ENCODE measurements at places on chromosomes 16 and 17.

GRCh38 chr17:77861133-77861695 lies 97.3 kb upstream of the TNRC6C start:
- DNase-seq, result no peak

GRCh38 chr16:85819245-85819644 lies 19.8 kb downstream of the COX4I1 start:
- peak; percentile 45 for DNase-seq

GRCh38 chr17:71948703-71949422 lies 172.0 kb upstream of the SOX9 start:
- DNase-seq, result no peak

- peak; percentile 29 for DNase-seq
These were observed 787.4 kb downstream of the KCNJ2 start for GRCh38 chr17:70956726-70957125.

DNA sequence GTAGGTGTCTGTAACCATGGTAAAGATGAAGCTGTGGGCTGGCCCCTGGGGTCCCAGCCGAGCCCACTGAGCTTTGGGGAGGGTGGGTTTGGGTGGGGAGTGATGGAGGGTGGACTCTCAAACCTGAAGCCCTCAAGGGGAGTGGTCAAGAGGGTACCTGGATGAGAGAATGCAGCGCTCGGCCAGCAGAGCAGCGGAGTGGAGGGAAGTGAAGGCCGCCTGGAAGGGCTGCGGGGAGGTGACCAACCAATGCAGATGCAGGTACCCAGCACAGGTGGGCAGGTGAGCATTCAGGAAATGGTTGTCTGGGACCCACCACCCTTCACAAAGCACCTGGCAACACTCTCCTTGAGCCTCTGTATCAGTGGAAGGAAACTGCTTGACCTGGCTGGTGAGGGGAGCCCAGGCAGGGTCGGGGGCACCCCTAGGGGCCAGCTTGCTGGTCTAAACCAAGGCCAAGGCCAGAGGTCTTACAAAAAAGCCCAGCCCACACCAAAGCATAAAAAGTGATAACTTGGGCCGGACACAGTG lies 3.4 kb upstream of the SLC5A10 start:
- DNase-seq, result no peak

GRCh38 chr16:48542966-48543365 lies 67.0 kb downstream of the N4BP1 start:
- no peak for DNase-seq

GRCh38 chr16:56872863-56873391 lies 7.9 kb downstream of the SLC12A3 start:
- DNase-seq, result no peak

DNA sequence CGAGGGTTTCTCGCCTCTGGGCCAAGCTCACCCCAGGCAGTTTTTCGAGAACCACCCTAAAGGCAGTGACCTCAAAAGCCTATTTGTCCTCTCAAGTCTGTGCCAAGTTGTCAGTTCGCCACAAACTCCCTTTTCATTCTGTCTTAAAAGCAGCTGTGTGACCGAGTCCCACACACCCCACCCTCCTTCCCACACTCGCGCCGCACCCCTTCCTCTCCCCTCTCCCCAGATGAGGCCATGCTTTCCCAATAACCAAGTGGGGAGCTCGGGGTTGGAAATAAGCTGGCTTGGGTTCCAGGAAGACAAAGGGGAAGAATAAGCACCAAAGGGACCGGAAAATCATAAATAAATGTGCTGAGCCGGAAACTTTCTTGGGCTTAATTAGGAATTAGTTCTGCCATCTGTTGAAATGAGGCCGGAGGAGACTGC lies 36.7 kb downstream of the GRIN2C start:
- DNase-seq, result peak; percentile 31

DNA sequence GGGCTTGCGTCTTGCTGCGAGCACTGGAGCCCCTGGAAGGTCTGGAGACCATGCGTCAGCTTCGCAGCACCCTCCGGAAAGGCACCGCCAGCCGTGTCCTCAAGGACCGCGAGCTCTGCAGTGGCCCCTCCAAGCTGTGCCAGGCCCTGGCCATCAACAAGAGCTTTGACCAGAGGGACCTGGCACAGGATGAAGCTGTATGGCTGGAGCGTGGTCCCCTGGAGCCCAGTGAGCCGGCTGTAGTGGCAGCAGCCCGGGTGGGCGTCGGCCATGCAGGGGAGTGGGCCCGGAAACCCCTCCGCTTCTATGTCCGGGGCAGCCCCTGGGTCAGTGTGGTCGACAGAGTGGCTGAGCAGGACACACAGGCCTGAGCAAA lies 7.4 kb downstream of the MPG start:
- DNase-seq, result no peak

DNA sequence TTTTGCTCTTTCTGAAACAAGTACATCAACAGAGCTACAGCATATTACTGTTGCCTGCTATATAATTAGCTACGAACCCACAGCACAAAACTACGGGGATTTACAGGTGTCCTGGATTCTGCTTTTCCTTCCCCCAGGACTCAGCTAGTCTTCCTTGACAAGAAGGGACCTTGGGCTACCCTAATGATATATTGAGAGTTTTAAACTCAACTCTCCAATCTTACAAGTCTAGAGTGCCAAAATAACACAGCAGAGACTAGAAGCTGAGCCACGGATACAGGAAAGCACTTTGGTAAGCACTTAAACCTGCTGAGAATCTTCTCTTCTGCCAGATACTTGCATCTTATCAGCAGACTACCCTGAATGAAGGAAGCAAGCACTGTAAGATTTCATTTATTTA lies 161.4 kb upstream of the C17orf78 start:
- no peak for DNase-seq

DNA sequence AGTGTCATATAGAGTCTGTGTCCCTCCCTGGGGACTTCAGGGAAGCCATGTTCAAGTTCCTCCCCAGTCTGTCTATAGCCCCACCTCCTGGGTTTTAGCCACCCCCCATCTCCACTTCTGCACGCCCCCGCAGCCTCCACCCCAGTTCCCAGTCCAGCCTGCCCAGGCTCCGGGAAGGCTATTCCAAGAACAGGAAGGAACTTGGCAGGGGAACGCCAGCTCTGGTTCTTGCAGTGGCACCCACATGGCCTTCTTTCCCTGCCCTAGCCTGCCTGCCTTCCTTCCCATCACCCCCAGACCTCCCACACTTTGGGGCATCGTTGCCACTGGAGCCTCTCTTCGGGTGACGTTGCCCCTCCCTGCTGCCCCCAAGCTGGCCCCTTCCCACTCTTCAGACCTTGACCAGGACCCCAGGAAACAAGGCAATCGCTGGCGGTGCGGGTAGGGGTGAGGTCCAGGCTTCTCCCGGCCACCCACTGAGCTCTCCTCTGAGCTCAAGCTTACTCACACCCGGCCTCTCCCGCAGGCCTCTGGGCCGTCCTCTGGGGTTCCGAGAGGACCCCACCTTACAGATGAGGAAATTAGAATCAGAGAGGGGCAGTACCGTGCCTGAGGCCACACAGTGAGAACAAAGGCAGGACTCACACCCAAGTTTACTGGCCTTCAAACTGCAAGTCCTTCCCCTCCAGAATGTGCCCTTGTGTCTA lies 9.2 kb upstream of the CES4A start:
- DNase-seq, result no peak

DNA sequence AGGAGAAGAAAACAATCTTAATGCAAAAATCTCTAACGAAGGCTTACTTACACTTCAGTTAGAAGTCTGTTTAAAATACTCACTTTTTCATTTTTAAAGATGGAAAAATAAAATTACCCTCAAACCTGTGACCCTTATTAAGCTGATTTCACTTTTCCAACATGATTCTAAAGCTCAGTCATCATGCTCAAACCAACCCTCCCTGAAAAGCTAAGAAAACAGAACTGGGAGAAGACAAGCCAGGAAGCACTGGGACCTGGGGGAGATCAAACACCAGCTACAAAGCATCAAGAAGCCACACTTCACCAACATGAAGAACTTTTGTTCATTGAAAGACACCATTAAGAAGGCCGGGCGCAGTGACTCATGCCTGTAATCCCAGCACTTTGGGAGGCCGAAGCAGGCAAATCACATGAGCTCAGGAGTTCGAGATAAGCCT lies 88.8 kb downstream of the LITAF start:
- no peak for DNase-seq

DNA sequence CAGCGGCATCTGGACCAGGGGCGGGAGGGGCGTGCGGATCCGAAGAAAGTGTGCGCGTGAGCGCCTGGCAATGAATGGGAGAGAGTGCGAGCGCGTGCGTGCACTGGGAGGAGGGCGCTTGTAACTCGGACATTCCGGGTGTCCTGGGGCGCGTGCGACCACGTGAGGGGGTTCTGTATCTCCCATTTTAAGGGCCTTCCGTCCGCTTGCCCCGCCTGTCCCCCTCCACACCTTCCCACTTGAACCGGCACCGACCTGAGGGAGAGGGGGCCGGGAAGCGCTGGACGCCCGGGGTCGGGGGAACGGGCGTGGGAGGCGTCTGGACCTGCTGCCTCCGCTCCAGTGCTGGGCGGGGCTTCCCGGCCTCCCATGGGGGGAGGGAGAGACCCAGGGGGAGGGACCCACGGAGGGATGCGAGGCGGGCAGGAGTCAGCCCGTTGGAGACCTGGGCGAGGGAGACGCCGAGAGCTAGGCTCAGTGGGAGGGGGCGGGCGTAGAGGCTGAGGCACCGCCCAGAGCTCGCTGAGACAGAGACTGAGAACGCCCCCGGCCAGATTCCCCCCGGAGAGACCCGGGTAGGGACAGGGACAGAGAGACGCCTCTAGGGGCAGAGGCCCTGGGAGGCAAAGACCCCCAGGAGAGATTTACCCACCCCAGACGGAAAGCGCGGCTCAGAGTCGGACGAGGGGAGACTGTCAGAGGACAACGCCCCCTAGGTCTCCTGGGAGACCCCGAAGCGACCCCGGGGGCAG lies at the start of gene KREMEN2:
TSS of gene KREMEN2 (plus strand) at position 553 of the 752 bp plus-strand sequence. CDS start 246 bp downstream, outside the sequence.
- no peak for DNase-seq

GRCh38 chr16:3364774-3365427 lies 9.2 kb downstream of the OR2C1 start:
- peak; percentile 72 for DNase-seq

GRCh38 chr17:39926135-39926587 lies 1.2 kb downstream of the ORMDL3 start:
- no peak for DNase-seq

DNA sequence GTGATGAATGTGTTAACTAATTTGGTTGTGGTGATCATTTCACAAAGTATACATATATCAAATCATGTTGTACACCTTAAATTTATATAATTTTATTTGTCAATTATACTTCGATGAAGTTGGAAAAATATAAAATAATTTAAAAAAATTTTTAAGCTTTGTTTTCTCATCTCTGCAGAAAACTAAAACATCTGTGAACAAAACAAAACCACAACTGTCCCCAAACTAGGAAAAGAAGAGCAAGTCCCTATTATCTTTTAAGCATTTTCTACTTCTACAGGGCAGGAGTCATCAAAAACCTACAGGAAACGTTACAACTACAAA lies 6.5 kb downstream of the HSDL1 start:
- no peak for DNase-seq

GRCh38 chr17:8227238-8227581 lies 16.8 kb upstream of the AURKB start:
- no peak for DNase-seq

GRCh38 chr17:44353672-44354331 lies 8.7 kb downstream of the GRN start:
- peak; percentile 55 for DNase-seq

DNA sequence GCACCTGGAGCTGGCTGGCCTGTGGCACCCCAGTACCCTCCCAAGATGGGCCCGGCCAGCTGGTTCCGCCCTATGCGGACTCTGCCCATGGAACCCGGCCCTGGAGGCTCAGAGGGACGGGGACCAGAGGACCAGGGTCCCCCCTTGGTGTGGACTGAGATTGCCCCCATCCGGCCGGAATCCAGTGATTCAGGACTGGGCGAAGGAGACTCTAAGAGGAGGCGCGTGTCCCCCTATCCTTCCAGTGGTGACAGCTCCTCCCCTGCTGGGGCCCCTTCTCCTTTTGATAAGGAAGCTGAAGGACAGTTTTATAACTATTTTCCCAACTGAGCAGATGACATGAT lies 12.0 kb downstream of the TBX21 start:
- DNase-seq, result no peak

GRCh38 chr16:5903832-5904231 lies 806.2 kb upstream of the EEF2KMT start:
- no peak for DNase-seq
